MG63 (cell line): ENCODE measurements at places on chromosomes 3 and 15. TPM values are rescaled to one million over a fixed set of nuclear protein-coding genes. Genes with fewer than 3 reads are reported as not detected.

DNA sequence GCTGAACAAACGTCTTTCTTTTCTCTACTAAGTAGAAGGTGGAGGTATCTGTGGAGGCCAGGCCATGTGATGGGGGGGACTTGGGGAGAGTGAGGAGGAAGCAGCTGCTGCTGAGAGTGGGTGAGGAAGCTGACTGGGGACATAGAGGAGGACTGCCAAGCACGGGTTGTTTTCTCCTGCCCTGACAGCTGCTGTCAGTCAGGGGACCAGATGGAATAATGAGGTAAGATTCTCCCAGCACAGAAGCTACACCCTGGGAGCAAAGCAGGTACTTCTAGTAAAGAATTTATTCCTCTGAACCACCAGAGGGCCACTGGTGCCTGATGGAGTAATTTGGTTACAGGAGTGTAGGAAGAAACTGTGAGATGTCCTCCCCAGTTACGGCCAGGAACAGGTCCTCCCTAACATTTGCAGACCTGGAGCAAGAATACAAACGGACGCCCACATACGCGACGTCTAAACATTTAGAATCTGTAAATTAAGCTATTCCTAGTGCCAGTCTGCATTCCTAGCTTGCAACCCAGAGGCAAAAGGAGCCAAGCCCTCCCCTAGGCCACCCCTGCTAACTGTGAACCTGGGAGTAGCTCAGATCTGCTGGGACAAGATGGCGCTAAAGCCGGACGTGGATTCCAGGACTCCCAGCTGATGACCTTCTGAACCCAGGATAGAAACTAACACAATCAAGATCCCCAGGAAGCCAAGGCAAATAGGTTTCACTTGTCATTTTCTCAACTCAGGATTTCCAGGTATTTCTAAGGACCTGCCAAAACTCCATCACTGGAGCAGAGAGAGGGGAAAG is 14.8 kb downstream of the CRYGS start:
- no peak for DNase-seq

DNA sequence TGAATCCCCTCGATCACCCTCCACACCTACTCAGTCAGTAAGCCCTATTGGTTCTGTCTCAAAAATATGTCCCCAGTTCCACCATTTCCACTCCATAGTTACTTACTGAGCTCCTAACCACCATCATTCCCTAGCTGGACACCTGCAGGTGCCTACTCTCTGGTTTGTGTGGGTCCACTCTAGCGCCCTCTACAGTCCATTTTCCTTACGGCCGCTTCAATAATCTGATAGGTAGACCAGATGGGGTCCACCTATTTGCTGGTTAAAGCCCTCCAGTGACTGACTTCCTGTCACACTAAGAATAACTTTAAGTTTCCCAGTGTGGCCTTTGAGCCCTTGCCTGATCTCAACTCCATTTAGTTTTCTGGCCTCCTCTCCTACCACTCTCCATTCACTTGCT is 5.0 kb downstream of the GXYLT2 start:
- no peak for DNase-seq

COLQ gene
- not detected in 2 replicates for total RNA-seq

TMCO5A gene
- not detected in 2 replicates for total RNA-seq

COX17 gene
- 1.7 and 15.3 TPM in 2 replicates for total RNA-seq

- no peak for DNase-seq
Observed at GRCh38 chr15:73366766-73367623, 1.8 kb downstream of the HCN4 start.

GRCh38 chr15:40891810-40892446 is 2.3 kb upstream of the VPS18 start:
- no peak for DNase-seq

WWTR1 gene
- 51.3 and 93.0 TPM in 2 replicates for total RNA-seq

DNA sequence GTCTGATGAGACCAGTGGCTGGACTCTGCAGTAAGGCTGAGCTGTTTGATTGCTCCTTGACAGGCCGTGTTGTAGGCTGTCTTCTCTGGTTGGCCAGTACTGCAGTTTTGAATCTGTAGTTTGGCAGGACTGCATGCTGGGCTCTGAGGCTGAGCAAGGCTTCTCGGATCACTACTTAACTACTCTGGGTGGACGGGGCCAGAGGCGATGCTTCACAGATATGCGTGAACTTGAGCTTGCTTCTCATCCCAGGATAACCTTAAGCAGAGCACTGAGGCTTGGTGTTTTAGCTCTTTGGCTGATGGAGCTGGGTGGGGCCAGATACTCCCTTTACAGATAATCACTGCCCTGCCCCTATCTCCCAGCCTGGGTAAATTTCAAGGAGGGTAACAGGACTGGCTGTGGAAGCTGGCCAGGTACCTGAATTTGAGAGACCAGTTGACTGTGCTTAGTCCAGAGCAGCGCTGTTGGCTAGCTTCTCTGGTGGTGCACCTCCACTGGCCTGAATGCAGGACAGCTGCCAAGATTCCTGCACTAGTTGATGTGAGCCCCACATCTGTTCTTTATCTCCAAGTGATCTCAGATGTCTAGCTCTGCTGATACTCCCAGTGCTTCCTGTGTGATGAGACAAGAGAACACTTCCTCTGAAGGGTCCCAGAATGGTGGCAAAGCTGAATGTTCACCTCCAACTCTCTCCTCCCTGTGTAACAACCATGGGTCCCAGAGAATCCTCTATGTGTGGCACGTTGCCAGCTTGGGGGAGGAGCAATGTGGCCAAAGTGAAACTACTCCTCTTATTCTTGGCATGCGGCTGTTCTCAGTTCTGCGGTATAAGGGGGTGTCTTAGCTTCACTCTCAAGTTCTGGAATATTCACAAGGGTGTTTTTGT is 37.9 kb downstream of the RPL39L start:
- no peak for DNase-seq

- DNase-seq: peak; percentile 86
Observed at GRCh38 chr3:42184651-42185443, 81.1 kb downstream of the CCK start.

MEIS2 gene
- 2.0 and 3.1 TPM in 2 replicates for total RNA-seq

- DNase-seq: no peak
Observed at GRCh38 chr3:47337656-47338055, 43.2 kb upstream of the PTPN23 start.

ALAS1 gene
- 33.7 and 34.0 TPM in 2 replicates for total RNA-seq

TEX264 gene
- total RNA-seq: 35.9 and 64.1 TPM in 2 replicates

IGDCC3 gene
- total RNA-seq: not detected in 2 replicates

DNA sequence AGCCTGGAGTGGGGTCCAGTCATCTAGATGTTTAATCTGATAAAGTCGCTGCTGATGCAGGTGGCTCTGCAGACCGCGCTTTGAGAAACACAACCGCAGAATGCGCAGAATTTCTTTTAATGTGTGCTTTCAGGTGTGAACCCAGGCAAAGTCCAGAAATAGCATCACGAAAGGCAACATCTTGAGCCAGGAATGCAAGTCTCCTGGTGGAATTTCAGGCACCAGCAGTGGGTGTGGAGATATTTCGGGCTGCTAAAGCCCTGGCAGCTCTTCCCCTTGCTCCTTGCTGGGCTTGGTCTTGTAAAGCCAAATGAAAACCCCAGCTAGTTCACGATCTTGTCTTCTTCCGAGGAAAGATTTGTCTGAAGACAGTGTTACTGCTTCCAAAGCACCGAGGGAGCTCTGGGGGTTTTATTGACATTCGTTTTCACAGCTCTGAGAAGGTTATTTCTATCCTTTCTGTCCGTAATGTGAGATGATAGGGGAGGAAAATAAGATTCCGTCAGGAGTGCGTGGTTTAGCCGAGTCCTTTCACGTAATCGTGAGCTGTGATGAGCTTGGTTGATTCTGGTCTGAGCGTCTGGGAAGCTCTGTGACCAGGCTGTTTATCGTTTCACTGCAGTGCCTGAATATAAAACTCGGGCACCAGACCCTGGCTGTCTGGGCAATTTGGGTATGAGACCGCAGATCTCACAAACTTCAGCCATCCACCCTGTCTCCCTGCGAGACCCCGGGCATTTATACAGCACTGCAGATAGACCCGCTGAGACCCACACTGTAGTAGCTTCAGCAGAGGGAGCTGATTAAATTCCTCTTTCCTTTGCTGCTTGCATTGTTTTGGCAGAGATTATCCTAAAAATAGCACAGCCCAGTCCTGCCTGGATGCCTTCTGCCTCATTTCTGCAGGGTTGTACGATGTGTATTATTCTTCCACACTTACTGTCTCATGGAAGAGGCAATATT is 67.0 kb upstream of the SLC25A26 start:
- DNase-seq: no peak

GRCh38 chr15:42270996-42271395 is 2.0 kb upstream of the GANC start:
- DNase-seq: no peak
